ENCODE measurements at places on chromosomes 3 and 15.
A peak's percentile ranks its signal among the peaks of the same experiment; 100 is the strongest.

GRCh38 chr3:64667887-64668581, 19.8 kb downstream of the ADAMTS9 start:
- DNase-seq: no peak

GRCh38 chr15:48380198-48380597, 49.0 kb downstream of the DUT start:
- no peak for DNase-seq

DNA sequence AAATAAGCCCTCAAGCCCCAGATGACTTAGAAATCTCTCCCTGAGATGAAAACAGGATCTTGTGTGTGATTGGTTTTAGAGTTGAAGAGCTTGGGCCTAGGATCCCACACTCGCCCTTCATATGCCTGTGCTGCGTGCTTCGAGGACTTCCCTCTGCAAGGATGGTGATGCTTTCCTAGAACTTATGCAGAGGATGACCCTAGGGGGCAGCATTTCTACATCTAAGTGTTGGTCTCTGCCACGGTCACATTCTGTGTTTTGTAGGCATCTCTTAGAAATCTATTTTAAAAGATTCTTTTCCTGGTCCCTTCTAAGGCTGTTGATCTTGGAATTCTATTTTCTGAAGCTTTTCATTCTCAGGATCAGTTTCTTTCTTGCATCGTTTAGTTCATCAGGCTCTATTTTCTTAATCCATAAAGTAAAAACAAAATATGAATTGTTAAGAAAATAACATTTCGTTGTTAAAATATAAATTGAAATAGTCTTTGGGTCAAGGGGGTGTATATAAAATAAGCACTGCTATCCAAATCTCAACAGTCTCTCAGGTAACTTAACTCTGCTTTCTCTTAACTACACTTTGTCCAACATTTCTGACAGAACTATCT, 45.7 kb downstream of the WDR76 start:
- no peak for DNase-seq

DNA sequence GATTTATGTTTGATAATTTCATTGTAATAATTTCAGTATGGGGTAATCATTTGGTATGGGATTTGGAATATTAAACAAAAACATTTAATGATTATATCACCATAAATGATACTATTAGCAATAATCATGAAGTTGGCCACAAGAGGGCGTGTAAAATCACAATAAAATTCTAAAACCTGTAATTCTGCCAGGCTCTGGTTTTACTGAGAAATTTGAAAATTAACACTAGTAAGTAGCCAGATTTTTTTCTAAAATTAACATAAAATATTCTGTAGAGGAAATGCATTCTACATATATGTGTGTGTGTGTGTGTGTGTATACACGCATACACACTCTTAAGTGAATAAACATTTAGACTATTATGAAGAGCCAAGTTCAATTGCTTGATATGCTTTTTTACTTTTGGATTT, 40.5 kb downstream of the FEZF2 start:
- DNase-seq: no peak

DNA sequence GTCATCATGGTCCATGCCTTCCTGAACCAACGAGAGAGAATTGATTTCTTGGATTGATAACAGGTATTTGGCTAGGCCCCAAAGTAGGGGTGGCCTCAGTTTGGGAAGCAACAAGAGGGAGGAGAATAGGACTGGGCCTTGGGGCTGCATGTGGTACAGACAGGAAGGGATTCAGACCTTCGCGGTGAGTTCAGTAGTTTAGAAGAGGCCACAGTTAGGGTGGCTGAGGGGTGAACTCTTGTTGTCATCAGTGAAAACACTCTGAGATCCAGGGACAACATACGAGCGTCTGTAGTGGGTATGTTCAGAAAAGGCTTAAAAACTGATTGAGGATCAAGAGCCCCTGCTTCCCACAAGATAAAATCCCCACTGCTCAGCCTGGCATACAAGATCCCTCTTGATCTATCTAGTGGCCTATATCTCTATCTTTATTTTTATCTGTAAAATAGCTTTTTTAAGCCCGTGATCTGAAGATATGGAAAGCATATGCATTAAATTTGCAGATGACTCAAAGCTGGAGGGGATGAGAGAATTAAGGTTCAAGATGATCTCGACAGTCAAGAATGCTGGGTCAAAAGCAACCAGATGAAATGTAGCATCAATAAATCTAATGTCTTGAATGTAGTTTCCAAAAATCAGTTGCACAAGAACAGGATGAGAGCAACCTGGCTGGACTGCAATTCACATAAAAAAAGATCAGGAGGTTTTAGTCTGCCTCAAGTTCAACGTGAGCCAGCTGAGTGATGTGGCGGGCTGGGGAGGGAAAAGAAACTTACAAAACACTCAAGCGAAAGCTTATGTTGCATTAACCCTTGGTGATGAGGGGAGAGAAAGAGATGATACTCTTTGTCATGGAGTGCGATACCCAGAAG, 221.1 kb upstream of the TLE3 start:
- DNase-seq: no peak

DNA sequence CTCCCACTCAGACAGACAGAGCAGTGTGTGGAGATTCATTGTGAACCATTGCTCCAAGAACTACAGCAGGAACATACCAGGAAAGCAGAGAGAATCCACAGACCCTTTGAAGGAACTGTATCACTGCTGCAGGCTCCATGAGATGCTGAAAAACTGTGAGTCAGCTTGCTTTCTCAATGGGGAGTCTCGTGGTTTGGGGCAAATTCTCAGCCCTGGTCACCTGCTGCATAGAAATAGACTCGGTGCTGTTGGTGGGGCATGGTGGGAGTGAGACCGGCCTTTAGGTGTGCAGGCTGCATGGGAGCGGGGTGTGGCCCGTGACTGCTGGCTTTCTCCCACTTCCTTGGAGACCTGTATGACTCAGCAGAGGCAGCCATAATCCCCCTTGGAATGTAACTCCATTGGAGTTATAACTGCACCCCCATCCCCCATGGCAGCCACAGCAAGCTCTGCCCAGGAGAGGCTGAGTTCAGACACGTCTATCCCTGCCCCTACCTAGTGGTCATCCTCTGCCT, 35.6 kb downstream of the ALCAM start:
- no peak for DNase-seq

GRCh38 chr3:146152834-146153233, 8.2 kb downstream of the PLOD2 start:
- no peak for DNase-seq

DNA sequence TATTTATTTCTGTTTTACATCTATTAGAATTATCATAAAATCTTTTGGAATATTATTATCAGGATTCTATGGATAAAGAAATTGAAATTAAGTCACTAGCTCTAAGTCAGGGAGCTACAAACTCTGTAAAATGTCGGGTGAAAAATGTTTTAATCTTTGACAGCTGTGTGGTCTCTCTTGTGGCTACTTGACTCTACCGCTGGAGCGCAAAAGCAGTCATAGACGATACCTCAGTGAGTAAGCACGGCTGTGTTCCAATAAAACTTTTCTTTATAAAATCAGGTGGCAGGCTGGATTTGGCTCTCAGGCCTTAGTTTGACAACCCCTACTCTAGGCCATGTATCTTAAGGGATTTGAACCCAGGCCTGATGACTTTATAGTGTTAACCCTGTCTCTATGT, 88.5 kb upstream of the PFN2 start:
- DNase-seq: no peak

DNA sequence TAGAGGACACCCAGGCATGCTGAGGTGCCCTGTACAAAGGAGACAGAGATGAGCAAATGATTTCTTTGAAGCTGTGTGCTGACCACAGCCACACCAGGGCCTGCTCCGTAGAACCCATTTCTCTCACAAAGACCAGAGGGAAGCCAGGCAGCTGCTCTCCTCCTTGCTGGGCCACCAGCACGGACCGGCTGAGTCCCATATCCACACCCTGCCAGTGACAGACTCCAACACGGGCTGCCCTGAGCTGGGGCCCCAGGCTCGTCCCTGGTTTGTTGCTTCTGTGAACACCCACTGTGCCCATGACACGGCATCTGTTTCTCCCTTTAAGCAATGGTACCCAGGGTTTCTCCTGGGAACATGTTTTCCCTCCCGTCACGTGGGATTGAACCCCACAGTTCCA, 284.5 kb downstream of the ADAMTS17 start:
- DNase-seq: no peak

DNA sequence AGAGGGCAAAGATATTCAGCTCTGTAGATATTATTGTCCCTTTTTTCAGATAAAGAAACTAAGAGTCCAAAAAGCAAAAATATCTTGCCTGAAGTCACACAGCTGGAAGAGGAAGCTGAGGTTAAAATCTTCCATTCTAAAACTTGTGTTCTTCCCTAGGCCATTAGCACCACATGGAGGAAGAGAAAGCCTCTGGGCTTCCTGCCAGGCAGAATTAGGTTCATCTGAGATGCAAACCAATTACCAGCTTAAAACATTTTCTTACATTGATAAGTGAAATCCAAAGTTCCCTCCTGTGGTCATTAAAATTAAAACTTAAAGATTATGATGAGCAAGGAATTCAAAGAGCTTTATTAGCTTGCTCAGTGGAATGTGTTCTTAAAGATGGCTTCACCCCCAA, 235.3 kb upstream of the SETMAR start:
- no peak for DNase-seq

- no peak for DNase-seq
Observed at GRCh38 chr3:193798051-193798450, 205.0 kb downstream of the OPA1 start.

GRCh38 chr15:35142578-35142977, 57.5 kb upstream of the NANOGP8 start:
- no peak for DNase-seq

DNA sequence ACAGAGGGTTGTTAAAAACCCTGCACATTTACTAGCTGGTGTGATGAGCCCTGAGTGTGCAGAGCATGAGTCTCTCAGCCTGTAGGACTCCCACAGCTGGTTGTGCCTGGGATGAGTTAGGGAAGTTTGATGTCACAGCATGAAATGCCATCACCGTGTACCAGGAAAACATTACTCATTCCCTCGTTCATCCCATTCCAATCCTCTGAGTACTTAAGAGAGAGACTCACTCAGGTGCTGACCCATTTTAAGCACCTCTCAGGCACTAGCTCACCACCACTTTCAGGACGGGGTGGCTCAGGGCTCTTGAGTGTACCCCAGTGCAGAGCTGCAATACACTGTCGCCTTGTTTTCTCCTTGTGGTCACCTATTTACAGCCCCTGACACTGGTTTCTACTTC, 18.7 kb downstream of the MGLL start:
- no peak for DNase-seq

GRCh38 chr3:72279631-72280041, 494.7 kb upstream of the PROK2 start:
- no peak for DNase-seq

DNA sequence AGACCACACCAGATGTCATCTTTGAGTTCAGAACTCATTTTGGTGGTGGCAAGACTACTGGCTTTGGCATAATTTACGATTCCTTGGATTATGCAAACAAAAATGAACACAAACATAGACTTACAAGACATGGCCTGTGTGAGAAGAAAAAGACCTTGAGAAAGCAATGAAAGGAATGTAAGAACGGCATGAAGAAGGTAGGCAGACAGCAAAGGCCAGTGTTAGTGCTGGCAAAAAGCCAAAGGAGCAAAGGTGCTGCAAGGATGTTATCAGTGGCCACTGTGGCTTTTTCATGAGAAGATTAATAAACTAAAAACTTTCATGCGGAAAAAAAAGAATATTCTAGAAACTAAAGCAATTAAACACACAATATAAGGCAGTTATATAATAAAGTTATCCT, 21.9 kb downstream of the AAGAB start:
- no peak for DNase-seq

GRCh38 chr15:91099616-91099994, 452 bp upstream of the SV2B start:
- DNase-seq: peak; percentile 1

DNA sequence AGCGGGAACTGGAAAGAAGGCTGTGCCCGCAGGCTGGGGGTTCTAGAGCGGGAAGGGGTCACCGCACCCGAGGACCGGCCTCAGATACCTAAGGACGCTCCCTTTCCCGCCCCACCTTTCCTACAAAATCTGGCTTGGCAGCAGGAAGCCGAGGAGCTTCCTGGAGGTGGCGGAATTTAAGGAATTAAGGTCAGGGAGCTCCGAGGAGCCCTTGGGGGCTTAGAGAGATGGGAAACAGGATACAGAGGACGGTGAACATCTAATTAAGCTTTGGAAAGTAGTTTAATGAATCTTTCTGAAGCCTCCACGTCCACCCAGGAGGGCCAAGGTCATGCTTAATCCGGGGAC, 507 bp upstream of the AP3B2 start:
- DNase-seq: no peak

GRCh38 chr15:94240480-94240879, 9.1 kb downstream of the MCTP2 start:
- no peak for DNase-seq

DNA sequence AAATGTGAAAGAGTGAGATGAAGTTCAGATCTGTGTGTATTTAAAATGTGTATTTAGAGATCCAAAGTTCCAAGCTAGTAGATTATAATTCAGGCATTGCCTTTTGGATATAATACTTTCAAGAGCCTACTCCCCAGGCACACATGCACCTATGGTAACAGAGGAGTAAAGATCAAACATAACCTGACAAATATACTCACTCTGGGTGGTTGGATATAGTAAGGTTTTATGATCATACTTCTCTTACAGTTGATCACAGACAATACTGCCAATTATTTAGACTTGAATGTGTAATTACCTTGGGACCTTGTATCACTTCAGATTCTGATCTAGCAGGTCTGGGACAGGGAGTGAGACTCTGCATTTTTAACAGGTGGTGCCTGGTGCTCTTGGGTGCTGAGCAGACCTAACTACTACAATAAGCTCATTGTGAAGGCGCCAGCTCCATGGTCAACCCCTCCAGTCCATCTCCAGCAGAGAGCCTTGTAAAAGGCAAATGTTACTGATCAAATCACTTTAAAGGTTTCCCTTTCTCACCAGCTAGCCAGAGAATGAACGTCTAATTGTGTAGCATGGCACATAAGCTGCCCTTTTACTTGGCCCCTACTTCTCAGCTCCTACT, 55.5 kb downstream of the NBEAL2 start:
- no peak for DNase-seq

DNA sequence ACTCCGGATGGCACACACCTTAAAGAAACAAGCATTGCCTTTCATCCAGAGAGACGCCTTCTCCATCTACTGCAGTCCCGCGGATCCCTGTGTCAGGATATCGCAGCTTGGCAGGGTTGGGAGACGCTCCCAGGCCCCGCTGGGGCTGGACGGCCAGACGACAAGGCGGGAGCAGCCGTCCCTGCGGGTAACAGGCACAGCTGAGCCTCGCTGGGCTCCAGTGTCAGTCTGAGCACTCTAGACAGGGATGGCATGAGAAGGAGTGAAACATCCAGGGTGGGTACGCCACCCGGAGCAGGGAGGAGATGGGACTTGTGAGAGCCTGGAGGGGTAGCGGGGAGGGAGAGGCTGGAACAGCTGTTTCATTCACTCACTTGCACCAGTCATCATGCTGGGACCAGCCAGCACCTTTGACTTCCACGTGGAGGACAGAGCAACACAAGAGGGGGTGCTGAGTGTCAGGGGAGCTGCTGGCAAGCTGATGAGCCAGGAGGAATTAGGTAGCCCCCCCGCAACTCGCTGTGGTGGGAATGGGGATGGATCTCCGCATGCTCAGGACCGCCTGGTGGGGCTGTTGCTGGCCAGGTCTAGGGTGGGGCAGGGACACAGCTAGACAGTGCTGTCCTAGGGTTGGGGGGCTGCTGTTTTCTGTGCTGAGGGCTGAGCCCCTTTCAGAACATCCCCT, 31.6 kb upstream of the SNRPA1 start:
- DNase-seq: no peak
